ENCODE measurements at places on chromosomes 16 and 17.
A peak's percentile ranks its signal among the peaks of the same experiment; 100 is the strongest.

GRCh38 chr17:81295676-81296381, 722 bp upstream of the SLC38A10 start:
- DNase-seq = peak; percentile 29

GRCh38 chr16:88070989-88071625, 119.9 kb downstream of the BANP start:
- no peak for DNase-seq

DNA sequence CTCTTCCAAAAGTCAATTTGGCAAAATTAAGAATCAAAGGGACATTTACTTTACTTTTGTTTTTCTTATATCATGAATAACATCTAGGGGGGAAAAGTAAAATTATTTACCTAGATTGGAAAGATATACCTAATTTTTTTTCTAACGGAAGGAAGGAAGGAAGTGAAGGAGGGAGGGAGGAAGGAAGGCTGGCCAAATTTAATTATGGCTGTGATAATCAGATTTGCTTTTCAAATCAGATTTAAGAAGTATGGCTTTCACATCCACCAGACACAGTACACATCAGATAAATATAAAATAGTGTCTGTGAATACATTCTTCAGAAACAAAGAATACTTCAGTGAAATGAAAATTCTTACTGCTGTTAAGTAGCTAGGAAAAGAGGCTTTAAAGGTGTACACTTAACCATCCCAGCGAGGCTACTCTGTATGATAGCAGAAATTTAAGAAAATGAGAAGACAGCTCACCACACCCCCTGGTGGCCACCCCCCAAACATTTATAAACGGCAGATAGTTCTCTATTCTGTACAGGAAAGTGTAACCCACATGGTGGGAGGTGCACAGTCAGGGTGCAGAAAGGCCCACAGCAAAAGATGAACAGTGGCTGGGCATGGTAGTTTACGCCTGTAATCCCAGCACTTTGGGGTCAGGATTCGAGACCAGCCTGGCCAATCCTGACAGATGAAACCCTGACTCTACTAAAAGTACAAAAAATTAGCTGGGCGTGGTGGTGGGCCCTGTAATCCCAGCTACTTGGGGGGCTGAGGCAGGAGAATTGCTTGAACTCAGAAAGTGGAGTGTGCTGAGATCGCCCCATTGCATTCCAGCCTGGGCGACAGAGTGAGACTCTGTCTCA, 150.8 kb downstream of the SSH2 start:
- DNase-seq = peak; percentile 67

DNA sequence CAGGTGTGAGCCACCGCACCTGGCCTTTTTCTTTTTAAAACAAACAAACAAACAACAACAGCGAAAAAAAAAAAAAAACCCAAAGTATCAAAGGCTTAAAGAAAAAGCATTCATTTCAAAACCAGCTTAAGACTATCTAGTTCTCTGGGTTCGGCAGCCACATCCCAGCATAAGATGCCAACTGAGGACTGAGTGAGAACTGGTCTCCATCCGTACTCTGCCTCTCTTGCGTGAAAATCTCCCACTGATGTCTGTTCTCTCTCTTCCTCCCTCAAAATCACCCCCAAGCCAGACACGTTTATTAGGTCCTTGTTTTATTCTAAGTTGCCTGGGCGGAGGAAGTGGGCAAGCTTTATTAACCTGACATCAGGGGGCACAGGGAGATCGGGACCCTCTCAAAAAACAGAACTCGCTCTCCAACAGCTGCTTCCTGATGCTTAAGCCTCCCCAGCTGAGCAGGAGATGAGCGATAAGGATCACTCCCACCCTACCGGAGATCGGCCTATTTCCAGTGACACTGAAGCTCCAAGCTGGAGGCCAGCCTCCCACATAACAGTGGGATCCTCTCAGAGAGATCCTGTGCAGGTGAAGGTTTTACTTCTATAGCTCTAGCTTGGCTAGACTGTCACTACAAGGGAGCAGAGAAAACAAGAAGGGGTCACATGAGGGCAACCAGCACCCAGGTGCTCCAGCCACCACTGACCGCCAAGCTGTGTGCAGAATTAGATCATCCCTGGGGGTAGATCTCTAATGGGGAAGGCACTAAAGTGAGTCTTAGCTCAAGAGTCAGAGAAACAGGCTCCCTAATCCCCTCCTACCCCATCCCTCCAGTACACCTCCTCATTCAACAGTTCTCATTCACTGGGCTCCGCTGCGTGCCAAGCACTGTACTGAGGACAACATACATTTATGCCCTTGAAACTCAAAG, 13.6 kb downstream of the CDC42EP4 start:
- peak; percentile 30 for DNase-seq

DNA sequence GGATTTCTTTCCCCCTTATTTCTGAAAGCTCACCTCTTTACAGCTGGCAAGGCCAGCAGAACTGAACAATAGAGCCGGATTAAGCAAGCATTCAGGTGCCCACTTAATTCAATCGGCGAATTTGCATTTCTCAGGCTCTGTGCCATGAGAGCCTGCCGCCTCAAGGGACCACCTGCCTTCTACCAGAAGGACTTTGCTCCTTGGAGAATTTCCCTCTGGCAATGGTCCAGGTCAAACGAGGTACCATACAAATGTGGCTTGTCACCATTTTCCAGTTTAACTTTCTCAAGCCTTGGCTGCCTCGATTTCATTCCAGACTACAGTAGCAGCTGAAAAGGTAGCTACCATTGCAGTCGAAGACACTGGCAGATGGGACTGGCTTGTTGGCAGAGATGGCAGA, 534.0 kb downstream of the MAF start:
- no peak for DNase-seq

- no peak for DNase-seq
These were observed 99.7 kb upstream of the HAS3 start for GRCh38 chr16:69005641-69006355.

GRCh38 chr17:78133971-78134898, 3.7 kb downstream of the TMC8 start:
- no peak for DNase-seq

DNA sequence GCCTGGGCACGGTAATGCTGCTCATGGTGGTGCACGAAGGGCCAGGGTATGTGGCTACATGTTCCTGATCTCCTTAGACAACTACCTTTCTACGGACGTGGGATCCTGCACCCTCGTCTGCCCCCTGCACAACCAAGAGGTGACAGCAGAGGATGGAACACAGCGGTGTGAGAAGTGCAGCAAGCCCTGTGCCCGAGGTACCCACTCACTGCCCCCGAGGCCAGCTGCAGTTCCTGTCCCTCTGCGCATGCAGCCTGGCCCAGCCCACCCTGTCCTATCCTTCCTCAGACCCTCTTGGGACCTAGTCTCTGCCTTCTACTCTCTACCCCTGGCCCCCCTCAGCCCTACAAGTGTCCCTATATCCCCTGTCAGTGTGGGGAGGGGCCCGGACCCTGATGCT, 12.0 kb downstream of the ERBB2 start:
- DNase-seq = no peak

GRCh38 chr17:13973960-13974651, 95.2 kb upstream of the COX10 start:
- no peak for DNase-seq

DNA sequence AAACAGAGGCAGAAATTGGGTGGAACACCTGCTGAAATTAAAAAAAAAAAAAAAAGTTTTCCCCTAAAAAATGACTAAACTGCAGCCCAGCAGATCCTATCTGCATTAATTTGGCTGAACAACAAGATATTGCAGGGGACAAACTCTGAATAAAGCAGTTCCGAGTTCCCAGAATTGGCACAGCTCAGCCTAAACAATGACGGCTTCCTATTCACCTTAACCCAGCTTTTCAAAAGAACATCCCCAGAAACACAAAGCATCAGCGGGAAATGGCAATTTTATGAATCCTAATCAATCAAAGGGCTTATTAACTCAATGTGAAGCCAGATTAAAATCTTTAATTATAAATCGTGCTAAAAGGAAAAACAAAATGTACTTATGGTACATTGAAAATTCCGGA, 497.8 kb upstream of the ZFHX3 start:
- no peak for DNase-seq
